ENCODE measurements at places on chromosomes 5 and 9.

GRCh38 chr9:2727966-2728613, 10.8 kb downstream of the KCNV2 start:
- no peak for DNase-seq

- DNase-seq = no peak
Observed at GRCh38 chr9:103798620-103799019, 295.5 kb upstream of the SMC2 start.

DNA sequence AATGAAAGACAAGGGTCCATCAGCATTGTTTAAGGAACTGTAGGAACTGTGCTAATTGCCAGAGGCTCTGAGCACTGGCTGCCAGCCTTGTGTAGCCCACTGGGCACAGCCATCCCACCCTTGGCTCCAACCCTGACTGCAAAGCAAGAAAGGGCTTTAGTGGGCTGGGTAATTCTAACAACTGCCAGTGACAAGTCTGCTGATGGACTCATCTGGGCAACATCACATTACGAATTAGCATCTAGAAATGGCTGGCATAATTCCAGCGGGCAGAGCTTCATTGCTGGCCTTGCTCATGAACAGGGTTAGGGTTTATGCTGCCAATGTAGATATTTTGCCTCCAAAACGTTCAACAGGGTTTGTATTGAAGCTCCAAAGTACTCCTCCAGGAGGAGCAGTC, 326.9 kb downstream of the ARHGEF28 start:
- DNase-seq = no peak

DNA sequence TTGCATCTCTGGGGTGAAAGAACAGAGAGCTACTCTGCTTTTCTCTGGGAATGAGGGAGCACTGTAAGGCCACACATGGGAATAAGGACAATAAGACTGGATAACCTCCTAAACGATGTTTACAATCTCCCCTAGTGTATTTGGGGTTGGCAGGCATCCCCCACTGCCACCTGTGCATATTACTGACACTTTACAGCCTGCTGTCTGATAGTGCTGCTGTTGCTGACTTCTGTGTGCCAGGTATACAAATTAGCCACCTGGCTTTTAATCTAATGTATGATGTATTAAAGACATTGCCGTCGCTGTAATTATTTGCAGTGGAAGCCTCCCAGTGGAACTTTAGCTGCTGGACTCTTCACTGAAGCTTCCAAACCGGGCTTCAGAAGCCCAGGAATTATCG, 4.4 kb upstream of the SHISAL2B start:
- no peak for DNase-seq

GRCh38 chr5:76500633-76501393, 97.7 kb downstream of the IQGAP2 start:
- DNase-seq = no peak

DNA sequence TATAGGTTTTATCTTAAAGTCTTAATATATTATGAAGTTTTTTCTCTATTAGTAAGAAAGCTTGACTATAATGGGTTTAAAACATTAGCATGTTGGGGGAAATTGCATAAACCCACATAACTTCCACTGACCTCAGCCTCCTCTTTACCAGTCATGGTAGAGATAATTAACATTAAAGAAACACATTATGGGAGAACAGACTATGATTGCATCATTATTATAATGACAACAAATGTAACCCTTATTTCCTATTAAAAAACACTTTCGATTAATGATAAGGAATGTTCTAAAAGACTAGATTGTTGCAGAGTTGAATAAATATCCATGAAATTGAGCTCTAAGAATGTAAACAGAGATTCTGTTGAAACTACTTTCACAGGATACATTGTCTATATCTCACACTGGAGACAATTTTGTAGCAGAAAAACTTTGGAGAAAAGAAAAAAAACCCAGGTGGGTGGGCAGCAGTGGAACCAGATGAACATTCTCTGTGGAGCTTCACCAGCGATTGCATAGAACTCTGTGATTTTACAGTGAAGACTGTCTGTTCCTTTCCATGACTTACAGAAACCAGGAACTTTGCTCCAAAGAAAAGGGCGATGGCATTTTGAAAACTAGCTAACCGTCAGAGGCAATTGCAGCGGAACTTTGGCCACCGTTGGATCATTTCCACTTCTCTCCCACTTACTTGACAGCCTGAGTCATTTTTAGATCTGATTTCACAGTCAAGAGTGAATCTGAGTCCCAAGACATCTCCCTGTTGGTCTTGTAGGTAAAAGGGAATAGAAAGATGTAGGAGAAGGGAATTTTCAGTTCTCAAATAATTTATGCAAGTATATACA, 21.0 kb upstream of the ERAP2 start:
- DNase-seq = no peak

GRCh38 chr5:127290019-127290945, at the start of gene MEGF10:
MEGF10 (plus strand) TSS chr5:127290796; CDS start chr5:127331309, 40,513 bp downstream.
- no peak for DNase-seq

DNA sequence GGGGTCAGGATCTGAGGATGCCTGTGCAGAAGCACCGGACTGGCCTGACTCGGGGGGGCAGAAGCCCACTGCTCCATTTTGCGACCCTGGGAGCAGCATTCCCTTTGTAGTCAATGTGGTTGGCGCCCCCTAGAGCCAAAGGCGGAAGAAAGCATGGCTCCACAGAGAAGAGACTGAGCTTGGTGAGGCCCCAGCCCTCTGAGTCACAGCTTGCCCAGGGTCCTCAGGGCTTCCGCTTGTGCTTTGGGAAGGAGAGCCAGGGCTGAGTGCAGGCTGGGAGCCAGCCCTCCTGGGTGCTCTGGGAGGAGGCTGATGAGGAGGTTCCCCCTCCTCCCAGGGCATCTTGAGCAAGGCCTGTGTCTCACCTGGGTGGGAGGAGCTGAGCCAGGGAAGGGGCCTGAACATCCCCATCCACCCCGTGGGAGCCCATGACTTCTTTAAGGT, 5.5 kb upstream of the AQP3 start:
- DNase-seq = no peak

DNA sequence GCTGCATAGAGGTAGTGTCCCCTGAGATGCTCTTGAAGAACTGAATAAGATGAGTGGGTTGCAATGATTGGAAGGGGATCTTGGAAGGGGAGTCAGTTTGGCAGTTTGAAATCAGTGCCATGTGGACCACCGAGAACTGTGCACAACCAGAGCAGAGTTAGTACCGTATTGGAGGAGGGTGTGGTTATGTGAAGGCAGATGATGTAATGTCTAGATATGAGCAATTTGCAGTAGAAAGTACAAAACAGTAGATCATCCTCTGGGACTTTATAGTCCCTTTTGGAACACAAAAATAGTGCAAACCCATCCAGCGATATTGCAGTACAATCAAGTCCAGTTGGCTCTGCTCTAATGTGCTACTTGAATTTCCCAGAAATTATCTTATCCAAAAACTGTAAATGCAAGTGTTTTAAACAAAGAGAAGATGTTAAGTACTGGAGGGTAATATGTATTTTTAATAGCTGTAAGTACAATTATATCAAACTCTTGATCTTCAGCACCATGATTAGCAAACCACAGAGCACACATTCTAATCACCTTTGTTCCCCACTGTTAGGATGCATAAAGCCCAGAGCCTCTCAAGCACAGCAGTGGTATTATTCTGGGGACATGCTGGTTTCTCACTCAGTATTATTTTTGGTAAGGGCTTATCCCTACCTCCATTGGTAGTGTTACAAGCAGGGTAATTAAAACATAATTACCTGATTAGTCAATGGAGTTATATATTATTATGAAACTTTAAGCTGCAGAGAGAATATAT, 41.5 kb downstream of the MEGF10 start:
- no peak for DNase-seq

DNA sequence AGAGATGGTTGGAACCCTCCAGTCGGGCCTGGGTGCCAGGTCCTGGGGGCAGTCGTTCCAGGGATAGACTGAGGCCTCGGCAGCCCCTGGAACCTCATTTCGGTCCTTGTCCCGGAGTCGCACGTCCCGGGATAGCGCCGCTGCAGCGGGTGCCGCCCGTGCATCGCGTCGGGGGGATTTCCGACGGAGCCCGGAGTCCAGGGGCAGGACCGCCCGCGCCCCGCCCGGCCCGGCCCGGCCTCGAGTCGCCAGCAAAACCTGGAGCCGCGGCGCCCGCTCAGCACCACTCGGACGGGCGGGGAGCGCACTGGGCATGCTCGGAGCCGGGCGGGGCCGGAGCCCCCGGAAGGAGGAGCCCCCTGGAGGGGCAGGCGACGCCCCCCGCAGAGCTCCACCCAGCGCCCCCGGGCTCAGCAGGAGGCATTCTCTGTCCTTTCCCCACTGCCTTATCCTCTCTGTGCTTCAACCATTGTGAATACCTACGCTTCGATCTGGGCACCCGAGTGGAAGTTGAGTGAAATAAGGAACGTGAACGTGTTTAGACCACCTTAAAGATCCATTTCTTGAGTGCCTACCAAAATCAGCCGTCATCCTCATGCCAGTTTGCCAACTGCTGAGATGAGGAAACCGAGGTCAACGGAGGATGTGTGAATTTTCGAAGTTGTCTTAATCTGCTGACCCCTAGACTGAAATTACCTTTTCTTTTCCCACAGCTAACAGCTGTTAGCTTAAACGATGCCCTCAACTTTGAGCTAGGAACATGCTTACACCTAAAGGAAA, 1.7 kb upstream of the PTPN3 start:
- DNase-seq = no peak

- DNase-seq = no peak
Observed at GRCh38 chr5:33854733-33855151, 37.0 kb downstream of the ADAMTS12 start.

- DNase-seq = no peak
Observed at GRCh38 chr9:70639853-70640814, 225.7 kb upstream of the KLF9 start.

- no peak for DNase-seq
Observed at GRCh38 chr9:93617273-93617672, 40.9 kb downstream of the PHF2 start.

GRCh38 chr9:124183772-124184171, 74.0 kb upstream of the NEK6 start:
- DNase-seq = no peak

DNA sequence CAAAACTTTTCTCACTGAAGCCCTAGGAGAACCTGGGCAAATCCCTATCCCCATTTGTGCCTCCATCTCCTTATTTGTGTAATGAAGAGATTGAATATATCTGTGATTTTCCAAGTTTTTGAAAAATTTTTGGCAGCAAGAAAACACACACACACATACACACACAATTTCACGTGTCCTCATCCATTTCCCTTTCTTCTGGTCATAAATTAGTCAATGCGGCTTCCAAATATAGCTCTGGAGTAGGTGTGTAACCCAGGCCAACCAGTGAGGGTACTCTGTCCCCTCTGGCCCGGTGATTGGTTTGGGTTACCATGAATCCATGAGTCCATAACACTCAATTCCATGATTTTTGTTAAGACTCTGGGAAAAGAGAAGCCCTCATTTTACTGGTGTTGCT, 12.7 kb downstream of the CSF1R start:
- no peak for DNase-seq

GRCh38 chr5:31416547-31416946, 115.3 kb downstream of the DROSHA start:
- DNase-seq = no peak

DNA sequence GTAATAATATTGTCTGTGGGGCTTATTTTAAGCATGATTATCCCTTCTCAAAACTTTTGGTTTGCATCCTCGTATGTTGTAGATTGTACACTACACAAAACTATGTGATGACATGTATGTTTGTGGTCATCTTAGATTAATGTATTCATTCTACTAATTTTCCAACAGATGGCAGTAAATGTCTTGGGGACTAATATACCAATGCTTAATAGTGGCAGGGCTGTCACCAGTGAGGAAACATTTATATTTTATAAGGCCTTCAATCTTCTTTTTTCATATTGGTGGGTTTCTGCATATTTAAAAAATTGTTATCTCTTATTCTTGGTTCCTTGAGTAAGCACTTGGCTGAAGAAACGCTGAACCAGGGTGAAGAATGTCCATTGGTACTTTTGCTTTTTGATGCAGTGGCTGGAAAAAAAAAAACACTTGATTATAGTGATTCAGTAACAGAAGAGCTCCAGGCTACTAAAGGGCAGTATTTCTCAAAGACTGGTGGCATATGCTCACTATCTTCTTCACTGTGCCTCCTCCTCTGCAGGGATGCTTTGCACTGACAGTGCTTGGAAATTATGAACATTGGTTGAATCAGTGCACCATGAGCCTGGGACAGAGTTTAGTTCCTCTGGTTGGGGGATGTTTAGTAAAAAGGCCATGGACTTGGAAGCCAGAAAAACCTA, 530.3 kb downstream of the RASEF start:
- no peak for DNase-seq

DNA sequence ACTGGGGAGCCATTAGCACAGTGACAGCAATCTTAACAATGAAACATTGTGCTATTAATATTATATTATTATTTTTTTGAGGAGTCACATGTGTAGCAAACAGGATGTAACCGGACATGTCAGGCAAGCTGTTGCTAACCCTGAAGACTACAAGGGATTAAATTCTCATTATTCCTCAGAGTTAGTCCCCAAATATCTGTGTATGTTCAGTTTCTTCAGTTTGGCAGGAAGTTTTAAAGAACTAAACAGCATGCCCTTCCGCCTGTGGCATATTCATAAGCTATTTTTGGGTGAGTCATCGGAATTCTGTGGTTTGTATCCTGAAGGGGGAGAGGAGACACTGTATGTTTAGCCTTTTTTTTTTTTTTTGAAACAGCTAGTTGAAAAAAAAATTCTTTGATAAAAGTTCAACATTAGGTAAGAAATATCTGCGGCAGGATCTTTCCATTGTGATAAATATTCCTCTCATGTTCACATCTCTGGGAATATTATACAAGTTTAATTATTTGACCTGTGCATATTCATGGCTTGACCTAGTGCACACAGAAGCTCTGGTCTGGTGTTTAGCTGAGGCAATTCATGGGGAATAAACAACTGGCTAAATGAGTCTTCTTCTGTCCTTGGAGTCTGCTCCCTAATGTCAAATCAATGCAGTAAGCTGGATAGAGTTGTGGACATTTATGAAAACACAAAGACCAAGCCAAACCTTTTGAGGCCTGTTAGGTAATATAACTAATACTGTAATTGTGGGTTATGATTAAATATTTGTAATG, 202.7 kb upstream of the CDKN2B start:
- no peak for DNase-seq

DNA sequence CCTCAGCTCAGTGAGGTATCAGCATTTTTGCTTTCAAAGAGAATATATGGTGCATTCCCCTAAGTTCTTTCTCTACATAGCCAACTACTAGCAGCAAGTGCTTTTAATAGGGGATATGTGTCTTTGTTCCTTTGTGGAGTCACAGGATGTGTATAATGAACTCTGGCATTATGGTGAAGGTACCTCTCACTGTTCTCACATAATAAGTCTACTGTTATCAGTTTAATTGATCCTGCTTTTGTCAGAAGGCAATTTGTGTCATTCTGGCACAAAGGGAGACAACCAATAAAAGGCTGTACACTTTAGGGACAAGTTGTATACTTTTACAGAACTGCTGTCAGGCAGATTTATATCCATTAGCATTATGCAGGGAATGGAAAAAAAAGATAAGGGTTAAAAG, 531.4 kb upstream of the RIOK2 start:
- no peak for DNase-seq
